Activated CD8-positive, alpha-beta T cell treated with anti-CD3 and anti-CD28 coated beads for 36 hours (primary cell): ENCODE measurements at places on chromosomes 3 and 15. TPM values are rescaled to one million over a fixed set of nuclear protein-coding genes. Genes with fewer than 3 reads are reported as not detected.

SAXO2 gene
- 1.1 TPM for total RNA-seq

EFCC1 gene
- 0.16 TPM for total RNA-seq

NANOGP8 gene
- not detected for total RNA-seq

SLC51B gene
- not detected for total RNA-seq

GP5 gene
- total RNA-seq: 0.83 TPM

KNG1 gene
- total RNA-seq: not detected

SNTN gene
- not detected for total RNA-seq

SUCNR1 gene
- not detected for total RNA-seq

LDHAL6B gene
- not detected for total RNA-seq

CFAP44 gene
- 3.1 TPM for total RNA-seq

LRRC31 gene
- total RNA-seq: not detected

SLC22A14 gene
- total RNA-seq: not detected

ASB14 gene
- not detected for total RNA-seq

SLC6A20 gene
- total RNA-seq: not detected

TMED3 gene
- total RNA-seq: 41.4 TPM

LRRC34 gene
- total RNA-seq: 6.8 TPM

TBL1XR1 gene
- 153 TPM for total RNA-seq

CSPG5 gene
- total RNA-seq: 0.58 TPM

ACKR2 gene
- 1.2 TPM for total RNA-seq

CLDN11 gene
- not detected for total RNA-seq

ACTRT3 gene
- 0.14 TPM for total RNA-seq

GP9 gene
- total RNA-seq: not detected

GRIP2 gene
- total RNA-seq: not detected

SLC12A1 gene
- total RNA-seq: not detected
